ENCODE measurements at places on chromosomes 4 and X.

DNA sequence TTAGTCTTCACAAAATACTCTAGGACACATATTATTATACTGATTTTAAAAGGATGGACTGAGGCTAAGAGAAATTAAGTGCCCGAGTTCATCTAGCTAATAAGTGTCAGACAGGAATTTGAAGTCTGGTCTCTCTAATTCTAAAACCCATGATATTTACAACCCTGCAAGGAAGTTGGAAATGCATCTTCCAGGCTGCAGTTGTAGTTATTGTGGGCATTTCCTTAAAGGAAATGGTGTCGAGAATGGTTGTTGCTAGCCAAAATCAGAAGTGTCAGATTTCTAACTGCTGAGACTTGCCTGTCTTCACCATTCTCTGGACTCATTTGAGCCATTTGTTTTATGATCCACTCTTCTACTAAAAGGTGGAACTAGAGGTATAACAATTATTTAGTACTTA, 82.5 kb downstream of the FAT4 start:
- no peak for DNase-seq

DNA sequence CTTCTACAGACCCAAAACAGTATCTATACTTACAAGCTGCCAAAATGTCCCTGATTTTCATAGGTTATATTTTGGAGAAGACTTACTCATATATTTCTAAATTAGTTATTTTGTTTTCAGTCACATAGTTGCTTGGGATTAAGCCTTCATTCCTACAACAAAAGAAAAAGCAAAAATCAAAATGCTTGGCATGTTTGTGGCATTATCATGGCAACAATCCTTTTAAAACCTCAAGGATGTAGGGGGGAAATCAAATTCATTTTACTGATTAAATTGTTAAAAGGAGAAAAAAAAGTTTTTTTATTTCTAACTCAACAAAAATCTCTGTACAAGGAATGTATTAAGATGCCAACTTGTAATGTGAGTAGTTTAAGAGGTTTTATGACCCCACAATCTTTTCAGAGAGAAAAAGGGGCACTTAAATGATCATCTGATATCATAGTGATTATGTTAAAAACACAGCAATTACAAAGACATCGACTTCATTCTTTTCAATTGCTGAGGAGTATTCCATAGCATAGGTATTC, 23.5 kb downstream of the TXK start:
- DNase-seq: peak; percentile 53

- no peak for DNase-seq
Measured at GRCh38 chrX:153830640-153831428, 490 bp upstream of the PDZD4 start.

DNA sequence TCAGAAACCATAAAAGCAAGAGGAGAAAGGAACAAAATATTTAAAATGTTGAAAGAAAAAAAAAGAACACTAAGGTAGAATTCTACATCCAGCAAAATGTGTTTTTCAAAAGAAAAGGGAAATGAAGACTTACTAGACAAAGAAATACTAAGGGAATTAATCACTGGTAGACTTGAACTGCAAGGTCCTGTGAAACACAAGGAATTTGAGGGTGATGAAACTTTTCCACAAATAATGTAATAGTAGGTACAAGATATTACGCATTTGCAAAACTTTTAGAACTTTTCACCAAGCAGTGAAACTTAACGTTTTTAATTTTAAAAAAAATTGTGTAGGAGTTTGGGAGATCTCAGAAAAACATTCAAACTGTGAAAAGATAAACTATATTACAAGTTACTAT, 180.3 kb upstream of the MAGEB16 start:
- peak; percentile 6 for DNase-seq

DNA sequence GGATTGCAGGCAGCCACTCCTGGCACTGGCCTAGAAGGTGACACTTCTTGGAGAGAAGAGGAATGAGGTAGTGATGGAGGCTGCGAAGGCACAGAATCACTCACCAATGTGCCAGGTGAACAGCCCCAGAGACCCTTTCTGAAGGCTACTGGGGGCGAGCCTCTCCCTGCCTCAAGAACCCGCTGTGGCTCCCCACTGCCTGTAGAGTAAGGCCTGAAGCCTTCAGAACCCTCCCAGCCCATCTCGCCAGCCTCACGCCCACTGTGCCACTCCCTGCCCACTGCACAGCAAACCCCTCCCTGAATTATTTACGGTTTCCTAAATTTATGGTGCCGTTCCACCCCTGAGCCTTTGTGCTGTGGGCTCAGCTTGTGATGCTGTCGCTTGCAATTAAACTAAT, 24.2 kb upstream of the SORCS2 start:
- no peak for DNase-seq

GRCh38 chr4:153222707-153223426, 18.6 kb downstream of the TRIM2 start:
- DNase-seq: peak; percentile 53

DNA sequence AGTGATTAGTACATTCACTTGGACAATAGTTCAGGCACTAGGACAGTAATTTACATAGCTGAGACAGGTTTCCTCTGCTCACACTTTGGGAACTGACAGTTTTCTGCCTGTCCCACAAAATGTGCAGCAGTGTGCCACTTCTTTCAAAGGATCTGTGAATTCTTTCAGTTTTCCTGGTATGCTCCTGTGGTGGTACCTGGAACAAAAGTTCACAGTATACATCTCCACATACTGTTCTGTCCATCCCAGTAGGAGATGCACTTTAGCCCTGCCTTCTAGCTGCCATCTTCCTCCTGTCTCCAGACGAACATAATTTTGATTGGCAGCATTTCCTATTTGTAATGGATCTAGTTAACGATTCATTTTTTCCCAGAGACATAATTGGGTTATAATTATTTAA, 360.8 kb upstream of the CXorf51B start:
- no peak for DNase-seq

DNA sequence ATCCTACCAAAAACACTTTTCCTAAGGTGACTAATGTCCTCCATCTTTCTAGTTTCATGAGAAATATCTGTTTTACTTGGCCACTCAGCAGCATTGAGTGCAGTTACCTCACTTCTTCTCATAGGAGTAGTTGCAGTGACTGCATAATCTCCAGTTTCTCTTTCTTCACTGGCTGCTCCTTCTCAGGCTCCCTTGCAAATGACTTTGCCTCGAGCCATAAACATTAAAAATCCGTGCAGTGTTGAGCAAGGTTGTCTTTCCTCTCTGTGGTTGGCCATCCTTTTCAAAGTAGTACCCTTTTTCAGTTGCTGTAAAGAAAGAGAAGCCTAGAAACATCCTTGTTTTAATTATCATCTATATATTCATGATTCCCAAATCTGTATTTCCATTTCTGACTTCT, 10.2 kb upstream of the PRKG2 start:
- DNase-seq: no peak

GRCh38 chr4:2621419-2621818, 85.0 kb downstream of the FAM193A start:
- DNase-seq: no peak

DNA sequence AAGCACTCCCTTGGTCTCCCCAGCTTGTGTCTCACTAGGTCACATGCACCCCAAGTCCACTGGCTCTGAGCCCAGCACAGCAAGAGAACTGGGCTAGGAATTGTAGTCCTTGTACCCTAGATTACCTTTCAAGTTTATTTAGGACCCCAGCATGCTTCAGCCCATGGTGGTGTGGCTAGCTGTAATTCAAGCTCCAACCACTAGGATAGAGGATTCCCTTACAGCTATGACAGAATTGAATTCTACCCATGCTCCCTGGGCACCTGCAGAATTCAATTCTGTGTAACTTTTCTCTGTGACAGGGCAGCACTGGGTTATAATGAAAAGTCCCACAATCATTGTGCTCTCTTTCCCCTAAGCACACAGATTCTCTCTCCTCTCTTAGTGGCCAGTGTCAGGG, 253.8 kb upstream of the DMD start:
- no peak for DNase-seq

DNA sequence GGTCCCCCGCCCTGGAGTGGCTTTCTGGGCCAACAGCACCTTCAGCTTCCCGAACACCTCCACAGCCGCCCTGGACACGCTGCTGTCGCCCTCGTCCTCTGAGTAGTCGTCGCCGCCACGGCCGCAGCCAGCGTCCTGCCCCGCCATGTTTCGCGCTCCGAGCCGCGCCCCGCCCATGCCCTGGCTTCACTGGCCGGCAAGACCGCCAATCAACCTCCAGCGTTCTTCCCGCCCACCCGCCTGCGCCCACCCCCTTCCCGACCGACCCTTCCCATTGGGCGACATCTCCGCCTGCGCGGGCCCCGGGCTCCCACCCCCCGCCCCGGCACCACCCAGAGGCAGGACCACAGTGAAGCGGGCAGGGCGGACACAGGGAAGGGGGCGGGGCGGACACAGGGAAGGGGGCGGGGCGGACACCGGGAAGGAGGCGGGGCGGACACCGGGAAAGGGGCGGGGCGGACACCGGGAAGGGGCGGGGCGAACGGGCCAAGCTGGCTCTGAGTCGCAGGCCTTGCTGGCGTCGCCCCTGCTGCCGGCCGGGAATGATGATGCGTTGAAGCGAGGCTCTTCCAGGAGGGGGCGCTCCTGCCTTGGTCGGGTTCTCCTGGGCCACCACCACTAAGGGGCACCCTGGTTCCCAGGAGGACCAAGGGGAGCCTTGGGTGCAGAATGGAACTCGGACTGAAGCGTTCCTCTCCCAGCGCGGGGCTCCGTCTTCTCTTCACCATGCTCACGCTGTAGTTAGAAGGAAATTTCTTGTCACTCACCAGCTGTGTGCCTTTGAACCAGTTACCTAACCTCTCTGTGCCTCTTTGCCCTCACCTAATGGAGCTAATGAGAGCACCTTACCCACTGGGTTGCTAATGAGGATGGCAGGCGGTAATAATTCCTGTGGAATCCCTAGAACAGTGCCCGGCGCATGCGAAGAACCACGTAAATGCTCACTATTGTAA, at the start of gene HAUS7:
HAUS7 (minus strand) TSS at position 166 of the 953 bp plus-strand sequence; CDS start at position 147, 19 bp downstream.
- DNase-seq: peak; percentile 87

DNA sequence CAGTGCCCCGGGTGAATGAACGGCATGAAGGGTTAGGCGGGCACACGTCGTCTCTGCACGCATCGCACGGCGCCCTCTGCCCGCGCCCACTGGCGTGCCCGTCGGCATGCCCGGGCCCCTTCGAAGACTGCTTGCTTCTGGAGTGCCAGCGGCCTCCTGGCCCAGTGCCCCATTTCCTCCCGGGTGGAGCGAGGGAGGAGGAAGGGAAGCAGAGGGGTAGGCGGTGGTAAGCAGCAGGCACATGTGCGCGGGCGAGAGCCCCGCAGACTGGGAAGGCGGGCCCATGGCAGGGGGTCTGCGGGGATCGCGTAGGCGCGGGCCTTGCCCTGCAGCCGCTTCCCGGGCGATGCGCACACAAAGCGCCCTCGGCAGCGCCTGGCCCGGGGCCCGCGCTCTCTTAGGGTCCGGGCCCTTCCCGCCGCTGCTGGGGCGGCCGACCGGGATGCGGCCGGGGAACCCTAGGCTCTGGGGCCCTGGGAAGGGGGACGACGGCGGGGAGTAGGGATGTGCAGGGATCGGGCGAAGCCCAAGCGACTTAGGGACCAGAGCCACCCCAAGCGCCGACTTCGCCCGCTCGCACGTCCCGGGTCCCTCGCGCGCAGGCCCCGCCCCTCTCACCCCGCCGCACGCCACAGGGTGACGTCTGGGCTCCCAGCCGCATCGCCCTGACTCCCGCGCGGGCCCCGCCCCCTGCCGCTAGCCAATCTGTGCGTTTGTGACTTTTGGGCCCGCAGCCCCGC, 866 bp upstream of the EMD start:
- peak; percentile 71 for DNase-seq

DNA sequence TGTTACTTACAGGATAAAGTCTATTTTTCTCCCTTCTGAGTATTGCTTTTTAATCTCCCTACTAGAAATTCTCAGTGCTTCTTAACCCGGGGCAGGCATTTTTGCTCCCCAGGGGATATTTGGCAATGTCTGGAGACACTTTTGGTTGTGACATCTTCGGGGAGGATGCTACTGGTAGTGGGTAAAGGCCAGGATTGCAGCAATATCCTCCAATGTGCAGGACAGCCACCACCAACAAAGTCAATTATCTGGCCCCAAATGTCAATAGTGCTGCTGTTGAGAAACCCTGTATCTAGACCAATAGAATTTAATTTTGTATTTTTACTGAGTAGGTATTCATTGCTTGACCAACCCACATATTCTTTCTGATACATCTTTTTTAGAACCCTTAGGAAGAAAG, 669.5 kb upstream of the MAGEB2 start:
- no peak for DNase-seq

GRCh38 chrX:121146059-121146628, 98.7 kb downstream of the GLUD2 start:
- peak; percentile 56 for DNase-seq

DNA sequence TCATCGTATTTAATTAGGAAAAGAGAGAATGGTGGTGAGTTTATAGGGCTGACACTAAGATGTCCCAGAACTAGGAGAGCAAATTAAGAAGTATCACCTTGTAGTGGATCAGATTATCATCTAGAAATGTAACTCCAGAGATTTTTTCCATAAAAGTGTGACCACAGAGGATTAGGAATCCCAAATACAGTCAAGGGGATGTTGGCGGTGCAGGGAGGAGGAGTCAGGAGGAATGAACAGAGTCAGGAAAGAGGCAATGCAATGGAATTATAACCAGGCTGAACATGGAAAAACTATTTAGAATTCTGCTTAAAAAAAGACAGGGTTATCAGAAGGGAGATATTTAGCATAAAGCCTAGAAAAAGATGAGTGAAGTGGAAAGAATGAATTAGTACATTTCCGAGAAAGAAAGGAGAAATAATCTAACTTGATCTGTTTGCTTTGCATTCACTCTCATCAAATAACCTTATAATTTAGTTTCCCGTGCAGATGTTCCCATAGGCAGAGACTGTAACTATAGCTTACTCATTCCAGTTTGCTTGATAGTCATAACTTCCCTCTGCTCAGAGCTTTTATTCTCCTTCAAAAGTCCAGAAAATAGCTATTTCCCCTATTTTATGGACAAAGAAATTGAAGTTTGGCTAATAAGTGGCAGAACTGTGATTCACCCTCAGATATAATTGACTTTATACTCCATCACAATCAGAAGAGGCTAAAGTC, 56.4 kb downstream of the SCFD2 start:
- DNase-seq: peak; percentile 35

DNA sequence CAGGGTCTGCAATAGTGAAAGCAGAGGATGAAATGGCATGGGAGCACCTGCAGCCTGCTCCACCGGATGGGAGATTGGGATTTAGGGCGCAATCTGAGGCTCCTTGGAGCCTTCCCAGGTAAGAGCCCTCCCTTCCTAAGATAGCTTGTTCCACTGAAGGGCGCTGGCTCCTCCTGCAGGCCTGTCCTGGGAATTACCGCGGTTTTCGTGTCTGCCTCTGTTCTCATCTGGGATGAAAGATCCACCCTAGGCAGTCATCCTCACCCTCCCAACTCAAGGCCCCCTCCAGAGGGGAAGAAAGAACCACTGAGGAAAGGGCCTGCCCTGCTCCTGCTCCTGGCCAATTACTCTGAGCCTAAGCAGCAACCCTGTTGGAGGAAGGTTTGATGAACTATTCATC, 547.5 kb downstream of the SMARCA1 start:
- DNase-seq: peak; percentile 20

All from fibroblast of skin of back (primary cell).